ENCODE measurements at places on chromosomes 1 and 21.

DNA sequence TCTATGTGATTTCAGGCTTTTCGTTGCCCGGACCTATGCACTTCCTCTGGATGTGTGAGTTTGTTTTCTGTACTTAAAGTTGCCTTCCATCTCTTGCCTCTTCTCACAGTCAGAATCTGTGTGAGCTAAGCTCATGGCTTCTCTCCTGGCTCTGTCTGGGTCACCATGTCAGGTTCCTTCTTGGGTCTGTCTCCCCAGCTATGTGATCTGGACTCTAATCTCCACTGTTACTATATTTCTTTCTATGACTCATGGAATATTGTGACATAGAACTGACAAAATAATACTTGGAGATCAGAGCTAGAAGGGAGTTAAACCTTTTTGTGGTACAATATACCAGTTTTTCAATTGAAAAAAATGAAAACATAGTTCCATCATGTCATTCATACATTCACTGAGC, 172.7 kb upstream of the FGGY start:
- DNase-seq, result no peak

GRCh38 chr1:167911413-167911812, 2.5 kb downstream of the ADCY10 start:
- no peak for DNase-seq

DNA sequence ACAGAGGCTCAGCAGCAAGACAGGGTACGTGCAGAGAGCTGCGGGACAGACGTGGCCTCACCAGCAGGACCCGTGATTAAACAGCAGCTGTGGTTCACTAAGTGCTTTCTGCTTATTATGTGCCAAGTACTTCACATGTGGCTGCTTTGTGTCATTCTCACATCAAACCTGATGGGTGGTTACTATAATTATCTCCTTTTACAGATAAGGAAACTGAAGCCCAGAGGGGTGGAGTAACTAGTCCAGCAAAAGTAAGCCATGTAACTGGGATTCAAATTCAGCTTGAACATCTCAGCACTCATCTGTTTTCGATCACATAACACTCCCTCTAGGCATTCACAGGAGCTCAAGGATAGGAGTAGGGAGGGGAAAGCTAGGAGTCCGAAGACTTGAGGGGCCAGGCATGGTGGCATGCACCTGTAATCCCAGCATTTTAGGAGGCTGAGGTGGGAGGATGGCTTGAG, 50.8 kb upstream of the CLIC4 start:
- DNase-seq, result no peak

- no peak for DNase-seq
Measured at GRCh38 chr1:14549897-14550620, 48.4 kb upstream of the KAZN start.

DNA sequence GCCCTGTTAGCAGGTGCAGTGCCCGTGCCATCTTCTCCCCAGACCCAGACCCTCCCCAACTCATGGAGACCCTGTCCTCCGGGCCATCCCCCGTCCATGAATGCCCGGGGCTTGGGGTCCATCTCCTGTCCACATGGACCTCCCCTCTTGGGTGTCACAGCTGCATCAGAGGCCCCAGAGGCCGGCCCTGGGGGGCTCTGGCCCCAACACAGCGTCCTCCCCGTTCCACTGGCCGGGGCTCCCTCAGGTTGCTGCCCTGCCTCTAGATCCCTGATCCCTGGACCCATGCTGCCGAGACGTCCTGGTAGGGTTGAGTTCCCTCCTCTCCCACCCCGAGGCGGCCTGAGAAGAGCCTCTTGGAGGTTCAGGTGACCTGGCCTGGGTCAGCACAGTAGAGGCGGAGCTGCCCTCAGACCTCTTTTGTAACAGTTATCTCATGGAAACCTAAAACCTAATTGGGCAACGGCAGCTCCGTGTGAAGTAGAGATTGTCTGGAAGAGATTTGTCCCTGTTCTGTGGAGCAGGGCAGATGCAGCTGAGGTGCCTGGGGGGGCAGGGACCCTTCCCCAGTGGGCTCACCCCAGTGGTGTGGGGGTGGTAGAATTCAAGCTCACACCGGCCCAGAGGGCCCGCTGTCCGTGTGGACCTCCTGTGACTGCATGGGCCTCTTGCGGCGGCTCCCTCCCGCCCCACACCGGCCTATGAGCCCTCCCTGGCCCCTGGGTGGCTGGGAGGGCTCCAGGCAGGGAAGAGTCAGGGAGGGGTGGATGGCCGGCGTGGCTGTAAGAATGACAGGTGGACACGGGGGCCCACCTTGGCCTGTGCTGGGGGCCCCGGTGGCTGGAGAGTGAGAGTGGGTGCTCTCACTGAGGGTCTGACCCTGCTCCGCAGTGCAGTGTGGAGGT, 56.1 kb downstream of the SKI start:
- no peak for DNase-seq

DNA sequence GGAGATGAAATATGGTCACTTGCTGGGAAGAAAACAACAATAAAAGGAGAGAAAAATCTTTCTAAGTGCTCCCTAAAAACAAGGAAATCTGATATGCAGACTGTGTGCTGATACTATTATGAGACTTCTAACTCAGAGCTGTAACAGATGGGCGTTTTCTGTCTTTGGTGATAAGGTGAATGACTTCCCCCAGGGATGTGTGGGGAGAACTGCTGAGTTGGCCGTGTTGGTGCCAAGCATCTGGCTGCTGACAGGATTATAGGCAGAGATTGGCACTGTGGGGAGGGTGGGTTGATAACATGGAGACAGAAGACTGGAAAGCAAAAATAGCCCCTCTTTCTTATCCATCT, 438.5 kb upstream of the PLXNA2 start:
- no peak for DNase-seq

DNA sequence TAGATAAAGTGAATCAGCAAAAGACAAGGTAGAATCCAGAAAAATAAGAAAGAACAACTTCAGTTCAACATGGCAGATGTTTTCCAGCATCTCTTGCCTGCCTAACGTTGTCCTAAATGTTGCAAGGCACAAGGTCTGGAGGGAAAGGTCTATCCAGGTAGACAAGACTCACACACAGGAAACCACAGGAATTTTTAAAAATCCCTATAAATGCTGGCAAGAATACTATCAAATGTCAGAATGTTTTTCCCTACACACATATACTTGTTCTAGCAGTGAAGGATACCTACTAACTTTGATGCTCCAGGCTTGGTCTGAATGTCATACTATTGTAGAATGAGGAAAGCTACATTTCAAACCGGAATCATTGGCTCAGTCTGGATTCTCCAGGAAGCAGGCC, 10.6 kb downstream of the GJA5 start:
- no peak for DNase-seq

DNA sequence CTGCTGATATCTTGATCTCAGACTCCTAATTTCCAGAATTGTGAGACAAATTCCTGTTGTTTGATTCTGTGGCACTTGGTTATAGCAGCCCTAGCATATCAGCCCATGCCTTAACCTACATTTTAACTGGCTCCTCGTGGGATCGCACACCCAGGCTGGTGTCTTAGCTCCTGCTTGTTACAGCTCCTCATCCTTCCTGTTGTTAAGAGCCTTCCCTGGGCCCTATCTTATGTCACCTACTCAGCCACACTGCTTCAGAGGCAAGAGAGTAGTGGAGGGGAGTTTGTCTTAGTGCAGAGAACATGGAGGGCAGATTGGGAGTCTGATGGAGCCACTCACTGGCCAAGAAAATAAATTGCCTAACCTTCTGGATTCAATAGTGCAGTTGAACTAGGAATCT, 131.0 kb downstream of the ROR1 start:
- DNase-seq, result no peak

DNA sequence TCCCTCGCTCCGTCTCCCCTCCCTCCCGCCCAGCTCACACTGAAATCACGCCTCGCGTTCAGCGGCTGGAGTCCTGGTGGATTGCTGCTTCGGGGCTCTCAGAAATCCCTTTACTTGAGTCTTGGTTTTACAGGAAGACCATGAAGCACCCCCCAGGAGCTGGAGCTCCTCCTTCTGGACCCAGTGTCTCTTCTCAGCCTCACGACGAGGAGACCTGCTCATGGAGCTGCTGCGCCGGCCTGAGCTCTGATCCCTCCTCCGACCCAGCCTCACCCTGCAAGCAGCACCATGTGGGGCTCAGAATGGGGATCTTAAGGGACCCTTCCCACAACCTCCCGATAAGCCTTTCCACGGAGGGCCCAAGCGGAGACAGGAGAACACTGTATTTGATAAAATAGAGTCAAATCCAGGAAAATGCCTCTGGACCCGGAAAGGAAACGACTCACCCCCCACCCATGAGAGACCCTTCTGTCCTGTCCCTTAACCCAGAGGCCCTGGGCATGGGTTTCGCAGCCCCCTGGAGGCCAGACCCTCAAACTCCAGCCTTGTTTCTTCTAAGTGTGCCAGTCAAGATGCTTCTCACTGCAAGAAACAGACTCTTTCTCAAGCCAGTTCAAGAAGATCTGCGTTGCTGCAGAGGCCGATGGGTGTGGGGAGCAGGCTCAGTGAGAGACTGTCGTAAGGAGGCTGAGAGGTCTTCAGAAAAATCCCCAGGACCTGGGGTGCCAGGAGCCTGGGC, 26.1 kb downstream of the PDE9A start:
- DNase-seq, result no peak

DNA sequence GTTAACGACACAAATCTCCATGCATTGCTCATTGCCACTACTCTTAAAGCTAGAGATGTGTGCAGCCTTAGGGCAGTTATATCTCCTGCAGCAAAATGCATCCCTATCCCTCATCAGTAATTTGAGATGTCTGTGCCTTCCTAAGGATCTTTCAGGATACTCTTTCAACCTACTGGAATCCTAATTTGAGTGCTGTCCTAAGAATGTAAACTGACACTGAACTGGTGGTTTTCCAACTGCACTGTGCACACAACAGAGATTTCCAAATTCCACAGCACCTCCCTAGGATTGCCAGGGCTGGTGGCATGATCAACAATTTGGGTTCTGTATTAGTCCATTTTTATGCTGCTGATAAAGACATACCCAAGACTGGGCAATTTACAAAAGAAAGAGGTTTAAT, 193.9 kb downstream of the LTN1 start:
- DNase-seq, result no peak

GRCh38 chr21:45558044-45558721, 15.9 kb upstream of the SLC19A1 start:
- DNase-seq, result no peak

DNA sequence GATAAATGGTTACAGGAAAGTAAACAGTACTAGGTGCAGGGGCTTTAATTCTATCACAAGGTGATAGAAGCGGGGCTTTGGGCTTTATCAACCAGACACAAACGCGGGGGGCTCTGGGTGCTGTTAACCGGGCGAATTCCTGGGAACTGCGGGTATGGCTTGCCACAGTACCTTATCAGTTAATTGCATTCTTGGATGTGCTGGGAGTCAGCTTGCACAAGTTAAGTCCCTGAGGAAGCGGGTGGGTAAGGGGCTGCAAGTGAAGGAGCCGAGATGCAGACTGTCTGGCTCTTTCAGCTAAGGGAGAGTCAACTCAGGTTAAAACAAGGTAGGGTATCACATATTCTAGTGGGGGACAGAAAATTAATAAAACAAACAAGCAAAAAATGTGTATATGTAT, 661 bp downstream of the GBP4 start:
- DNase-seq, result no peak

GRCh38 chr1:27689423-27690173, 17.6 kb upstream of the IFI6 start:
- no peak for DNase-seq

DNA sequence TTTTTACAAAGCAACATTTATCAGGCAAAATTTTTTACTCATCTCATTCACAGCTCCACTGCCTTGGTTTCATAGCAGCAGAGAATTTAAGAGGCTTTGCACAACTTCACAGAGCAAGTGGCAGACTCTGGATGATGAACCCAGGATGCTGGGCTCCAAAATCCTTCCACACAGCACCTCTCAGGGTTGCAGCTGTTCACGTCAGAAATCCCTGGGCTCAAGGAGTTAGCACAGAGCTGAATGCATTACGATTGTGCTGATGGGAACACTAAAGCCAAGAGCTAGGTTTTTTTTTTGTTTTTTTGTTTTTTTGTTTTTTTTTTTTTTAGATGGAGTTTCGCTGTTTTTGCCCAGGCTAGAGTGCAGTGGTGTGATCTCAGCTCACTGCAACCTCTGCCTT, 2.4 kb upstream of the HTR6 start:
- no peak for DNase-seq

- no peak for DNase-seq
Measured at GRCh38 chr1:2632561-2633361, at the start of gene MMEL1. TSS of gene MMEL1 (minus strand) at chr1:2633016. CDS start at chr1:2629484, 3,532 bp downstream.

- DNase-seq, result no peak
Measured at GRCh38 chr1:174956976-174957375, 42.8 kb upstream of the CACYBP start.

- peak; percentile 72 for DNase-seq
Measured at GRCh38 chr1:159923203-159924024, 1.9 kb downstream of the TAGLN2 start.

GRCh38 chr1:224641030-224641429, 24.9 kb downstream of the CNIH3 start:
- DNase-seq, result no peak

- no peak for DNase-seq
Measured at GRCh38 chr1:107464827-107465226, 324.0 kb downstream of the NTNG1 start.

DNA sequence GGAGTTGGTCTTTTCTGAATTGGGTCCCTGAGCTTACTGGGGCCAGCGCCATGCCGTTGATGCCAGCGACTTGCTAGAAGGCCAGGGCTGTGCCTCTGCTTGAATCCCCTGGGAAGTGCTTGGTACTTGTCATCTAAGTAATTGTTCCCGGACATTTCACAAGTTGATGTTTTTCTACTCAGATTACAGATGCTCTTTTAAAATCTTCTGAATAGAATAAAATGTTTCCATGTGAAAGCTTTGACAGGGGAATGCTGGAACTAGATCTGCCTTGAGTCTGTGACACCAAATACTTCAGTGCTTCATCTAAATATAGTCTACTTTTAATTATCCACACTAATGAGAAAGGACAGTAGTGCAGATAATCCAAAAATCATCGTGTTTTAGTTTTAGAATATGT, 38.3 kb downstream of the PTGFRN start:
- DNase-seq, result no peak

DNA sequence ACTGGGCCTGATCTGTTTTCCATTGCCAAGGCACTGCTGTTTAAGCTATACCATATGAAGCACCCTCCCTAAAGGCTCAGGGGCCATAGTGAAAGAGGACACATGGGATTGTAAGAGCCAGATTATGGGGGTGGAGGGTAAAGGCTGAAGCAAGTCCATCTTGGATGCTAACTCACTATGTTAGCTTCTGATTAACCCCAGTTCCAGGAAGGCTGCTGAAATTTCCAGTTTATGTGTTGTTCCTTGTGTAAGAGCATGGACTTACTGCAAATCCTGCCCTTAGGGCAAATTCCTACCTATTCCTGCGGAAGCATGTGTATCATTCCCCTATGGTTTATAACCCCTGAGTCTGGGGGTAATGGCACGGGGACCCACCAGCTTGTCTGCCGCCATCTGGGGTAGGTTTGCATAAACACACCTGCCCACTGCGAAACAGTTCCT, 91.8 kb upstream of the SERBP1 start:
- no peak for DNase-seq

GRCh38 chr1:234969581-234970400, 158.8 kb downstream of the TOMM20 start:
- no peak for DNase-seq

GRCh38 chr1:65949230-65949626, 156.5 kb downstream of the PDE4B start:
- DNase-seq, result no peak
